ENCODE measurements at places on chromosomes 2 and 18.

DNA sequence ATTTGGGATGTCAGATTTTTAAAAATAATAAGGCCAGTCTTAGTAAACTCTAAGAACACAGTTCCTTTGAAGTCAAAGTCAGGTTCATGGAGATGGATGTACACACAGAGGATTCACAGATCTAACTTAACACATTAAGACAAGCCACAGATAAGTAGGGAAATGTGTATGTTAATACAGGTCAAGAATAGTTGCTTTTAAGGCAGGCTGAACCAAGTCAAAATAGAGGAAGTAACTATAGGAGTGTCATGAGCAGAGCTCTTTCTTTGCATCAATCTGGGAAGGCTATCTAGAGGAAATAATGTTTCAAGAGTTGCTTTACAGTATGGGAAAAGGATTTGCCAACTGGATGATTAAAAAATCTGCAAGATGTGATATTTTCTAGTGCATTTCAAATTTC is 128.0 kb upstream of the FBXO11 start:
- no peak for DNase-seq

DNA sequence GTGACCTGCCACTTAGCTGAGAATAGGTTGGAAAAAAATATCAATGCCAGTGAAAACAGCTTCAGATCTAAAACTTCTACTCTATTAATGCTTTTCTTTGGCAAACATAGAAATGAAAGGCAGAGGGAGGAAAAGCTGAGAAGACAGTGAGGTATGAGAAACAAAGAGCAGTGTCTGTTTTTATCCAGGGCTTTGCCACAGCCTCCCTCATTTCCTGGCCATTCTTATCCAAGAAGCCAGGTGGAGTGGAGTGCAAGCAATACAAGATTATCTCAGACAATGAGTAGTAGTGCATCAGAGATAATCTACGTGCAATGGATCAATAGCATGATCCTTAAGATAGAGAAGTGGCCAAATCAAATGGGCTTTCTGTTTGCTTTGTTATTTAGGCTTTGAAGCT is 808.7 kb upstream of the PIK3C3 start:
- no peak for DNase-seq

GRCh38 chr2:7196883-7197282 is 279.7 kb downstream of the RNF144A start:
- no peak for DNase-seq

DNA sequence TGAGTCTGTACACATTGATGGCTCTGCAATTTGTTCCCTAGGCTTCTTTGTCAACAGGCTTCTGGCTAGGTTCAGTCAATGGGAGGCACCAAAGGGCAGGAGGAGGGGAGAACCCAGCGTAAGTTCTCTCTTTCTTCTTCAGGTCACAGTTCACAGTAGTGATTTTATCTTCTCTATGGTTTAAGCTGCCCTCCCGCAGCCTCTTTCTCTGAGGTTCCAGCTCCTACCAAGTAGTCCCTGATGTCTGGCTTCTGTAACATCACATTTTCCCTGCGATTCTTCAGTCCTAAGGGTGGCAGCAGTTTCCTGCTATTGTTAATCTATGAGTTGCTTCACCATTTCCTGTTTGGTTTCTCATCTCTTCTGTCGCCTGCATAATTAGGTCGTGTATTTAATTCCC is 107.4 kb downstream of the CPO start:
- DNase-seq: peak; percentile 3

- no peak for DNase-seq
Observed at GRCh38 chr2:151943461-151943860, 115.2 kb upstream of the ARL5A start.

- no peak for DNase-seq
Observed at GRCh38 chr2:120722568-120723421, 12.9 kb upstream of the GLI2 start.

DNA sequence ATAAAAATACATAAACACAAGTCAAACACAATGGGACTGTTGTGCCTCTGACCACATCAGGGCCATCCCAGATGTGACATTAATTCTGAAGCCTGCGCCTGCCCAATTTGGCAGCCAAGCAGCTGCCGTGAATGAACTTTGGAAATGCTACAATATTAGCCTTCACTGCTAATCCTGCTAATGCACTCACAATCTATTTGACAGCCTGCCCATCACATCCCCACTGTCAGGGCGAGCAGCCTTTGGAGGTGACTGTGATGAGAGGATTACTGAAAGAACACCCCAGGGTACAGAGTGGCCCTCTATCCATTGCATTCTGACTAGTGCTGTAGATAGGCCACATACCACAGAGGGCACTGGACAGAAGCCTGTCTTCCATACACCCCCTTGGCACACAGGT is 21.6 kb downstream of the OSR1 start:
- DNase-seq: no peak

GRCh38 chr2:8312221-8312620 is 369.6 kb upstream of the ID2 start:
- no peak for DNase-seq

- DNase-seq: no peak
Observed at GRCh38 chr18:7017013-7017412, 100.6 kb downstream of the LAMA1 start.

DNA sequence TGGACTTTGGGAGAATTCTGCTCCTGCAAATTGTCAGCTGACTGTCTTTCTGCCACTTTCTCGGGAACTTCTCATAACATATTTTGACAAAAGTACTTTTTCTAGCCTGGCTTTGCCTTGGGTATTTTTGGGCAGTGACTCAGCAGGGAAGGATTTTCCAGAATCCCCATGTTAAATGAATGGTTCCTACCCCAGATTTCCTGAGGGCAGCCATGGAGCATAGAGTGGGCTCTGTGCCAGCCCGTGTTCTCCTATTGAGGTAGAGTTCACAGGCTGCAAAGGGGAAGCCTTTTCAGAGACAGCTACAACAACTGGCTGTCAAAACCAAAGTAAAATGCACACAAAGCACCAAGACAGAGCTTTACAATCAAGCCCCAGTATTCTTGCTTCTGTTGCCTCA is 59.8 kb downstream of the BMP10 start:
- no peak for DNase-seq

DNA sequence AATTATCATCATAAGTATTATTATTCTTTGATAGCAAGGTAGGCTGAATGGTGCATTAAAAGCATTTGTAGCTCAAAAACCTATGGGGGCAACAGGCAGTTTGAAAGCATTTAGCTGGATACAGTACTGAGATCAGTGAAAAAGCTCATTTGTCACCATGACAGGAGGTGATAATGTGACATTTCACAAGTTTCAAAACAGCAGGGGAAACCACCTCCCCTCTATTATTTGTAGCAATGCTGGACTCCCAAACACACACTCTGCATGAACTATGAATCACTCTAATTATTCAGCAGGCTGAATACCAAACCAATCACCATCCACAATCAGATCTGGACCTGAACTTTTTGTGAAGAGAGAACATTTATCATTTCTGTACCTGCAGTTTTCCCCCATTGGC is 63.4 kb downstream of the MYO5B start:
- DNase-seq: no peak

DNA sequence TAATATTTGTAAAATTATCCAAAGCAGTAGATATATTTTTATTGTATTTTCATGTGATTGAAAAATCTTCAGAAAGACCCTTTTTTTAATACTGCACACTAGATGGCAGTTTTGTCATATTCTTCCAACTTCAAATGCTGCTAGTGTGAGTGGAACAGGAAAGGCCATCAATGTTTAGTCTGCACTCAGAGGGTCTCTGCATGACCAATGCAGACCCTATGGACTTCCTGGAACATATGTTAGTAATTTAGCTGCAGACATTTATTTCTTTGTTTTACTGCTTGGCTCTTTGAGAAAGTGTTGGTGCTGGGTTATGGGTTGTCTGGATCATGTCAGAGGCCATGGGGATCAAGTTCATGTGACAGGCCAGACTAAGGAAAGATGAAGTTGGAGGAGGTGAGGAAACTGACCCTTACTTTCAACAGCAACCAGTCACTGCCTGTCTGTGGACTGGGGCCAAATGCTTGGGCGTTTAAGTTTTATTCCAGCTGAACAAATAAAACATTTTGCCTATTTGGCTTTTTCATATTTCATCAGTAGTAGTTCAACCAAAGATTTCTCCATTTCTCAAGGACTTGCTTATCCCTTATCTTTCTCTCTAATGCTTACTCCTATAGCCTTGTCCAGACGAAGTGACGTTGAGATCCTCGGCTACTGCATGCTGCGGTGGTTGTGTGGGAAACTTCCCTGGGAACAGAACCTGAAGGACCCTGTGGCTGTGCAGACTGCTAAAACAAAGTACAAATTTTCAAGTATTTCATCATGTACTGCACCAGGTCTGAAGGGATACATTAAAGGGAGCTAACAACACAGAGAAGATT is 84.8 kb downstream of the VRK2 start:
- no peak for DNase-seq

DNA sequence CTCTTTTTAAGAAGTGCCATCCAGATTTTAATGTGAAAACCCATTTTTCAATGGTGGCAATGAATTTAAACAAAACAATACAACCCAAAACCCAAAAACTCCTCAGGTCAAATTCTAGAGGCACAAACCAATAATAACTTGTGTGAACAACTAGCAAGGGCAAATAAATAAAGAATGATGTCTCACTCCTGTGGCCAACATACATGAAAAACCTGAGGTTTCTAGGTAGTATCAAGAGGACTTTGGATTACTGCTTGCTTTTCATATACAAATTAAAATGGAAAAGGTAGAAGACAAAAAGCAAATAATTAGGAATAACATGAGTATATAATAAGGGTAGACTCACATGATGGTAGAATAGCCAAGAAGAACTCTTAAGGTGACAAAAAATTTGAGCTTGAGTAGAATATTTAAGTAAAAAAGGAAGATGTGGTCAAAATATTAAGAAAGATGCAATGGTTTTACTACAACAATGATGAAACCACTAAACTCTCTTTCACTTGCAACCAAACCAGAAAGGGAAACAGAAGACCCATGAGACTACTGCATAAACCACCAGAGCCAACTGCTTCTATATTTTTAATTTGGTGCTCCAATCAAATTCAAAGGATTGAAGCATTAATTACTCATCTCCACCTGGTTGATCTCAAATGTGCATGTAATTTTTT is 53.5 kb downstream of the DARS1 start:
- no peak for DNase-seq

- DNase-seq: no peak
Observed at GRCh38 chr18:652131-652530, 5.3 kb upstream of the TYMS start.

- no peak for DNase-seq
Observed at GRCh38 chr18:35619941-35620340, 38.4 kb downstream of the GALNT1 start.

DNA sequence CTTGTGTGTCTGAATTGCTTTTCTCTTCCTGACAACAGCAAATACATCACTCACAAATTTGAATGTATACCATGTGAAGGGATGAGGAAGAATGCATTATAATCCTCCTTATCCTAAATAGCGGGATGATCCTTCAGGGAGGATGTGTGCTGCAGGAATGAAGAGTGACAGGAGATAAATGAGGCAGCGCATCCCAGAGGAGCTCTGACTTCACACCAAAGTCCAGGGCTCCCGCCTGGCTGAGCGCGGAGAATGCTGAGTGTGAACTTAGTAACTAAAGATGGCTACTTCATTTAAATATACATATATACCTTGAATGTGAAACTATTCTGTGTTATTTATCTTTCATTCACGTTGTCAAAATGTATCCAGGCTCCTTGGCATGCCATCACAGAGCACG is 145.2 kb upstream of the TPO start:
- DNase-seq: no peak

DNA sequence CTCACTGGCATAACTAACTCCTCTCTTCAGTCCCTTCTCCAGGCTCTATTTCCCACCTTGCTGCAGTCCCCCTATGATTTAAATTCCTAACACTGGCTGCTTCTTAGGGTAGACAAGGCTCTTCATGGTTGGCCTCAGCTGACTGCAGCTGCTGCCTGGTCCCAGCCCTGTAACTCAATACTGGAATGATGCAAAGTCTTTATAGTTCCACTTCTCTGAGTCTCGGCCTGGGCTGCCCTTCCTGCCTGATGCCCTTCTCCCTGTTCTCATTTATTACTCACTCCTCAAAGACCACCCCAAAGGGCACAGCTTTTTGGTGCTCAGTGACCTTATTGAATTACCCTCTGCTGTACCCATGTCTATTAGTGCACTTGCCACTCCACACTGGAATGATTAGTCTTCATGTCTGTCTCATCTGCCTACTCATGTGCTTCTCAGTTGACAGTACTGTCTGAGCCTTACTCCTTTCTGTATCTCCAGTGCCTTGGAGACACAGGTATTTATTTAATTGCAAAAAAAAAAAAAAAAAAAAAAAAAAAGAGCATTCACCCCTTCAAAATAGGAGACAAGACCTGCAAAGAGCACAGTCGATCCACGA is 199.4 kb upstream of the REV1 start:
- DNase-seq: no peak

DNA sequence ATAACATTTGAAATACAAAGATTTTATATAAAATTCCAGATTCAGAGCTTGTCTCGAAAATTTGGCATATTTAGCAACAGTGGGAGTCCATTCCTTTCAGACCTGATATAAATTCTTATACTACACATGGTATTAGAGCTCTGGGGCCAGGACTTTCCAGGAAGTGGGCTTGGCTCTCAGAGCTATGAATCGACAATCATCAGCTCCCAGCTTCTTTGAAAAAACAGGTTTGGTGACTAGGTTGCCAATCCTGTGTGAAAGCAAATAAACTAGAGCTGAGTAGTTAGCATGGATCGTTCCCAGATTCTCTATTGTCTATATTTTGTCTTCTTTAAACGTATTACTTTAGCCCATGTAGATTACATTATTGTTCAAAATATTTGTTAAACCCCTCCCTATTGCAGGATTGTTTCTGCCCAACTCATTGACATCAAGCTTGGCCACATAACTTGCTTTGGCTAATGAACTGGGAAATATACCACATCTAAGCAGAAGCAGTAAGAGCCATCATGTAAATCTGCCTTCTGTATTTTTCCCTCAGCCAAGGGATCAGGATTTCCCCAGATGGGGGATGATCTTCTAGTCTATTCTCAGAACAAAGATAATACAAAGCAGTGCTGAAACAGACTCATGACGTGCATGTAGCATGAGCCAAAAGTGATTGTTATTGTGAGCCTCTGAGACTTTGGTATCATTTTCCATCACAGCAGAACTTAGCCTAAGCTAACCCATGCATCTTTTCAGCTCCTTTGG is 105.4 kb downstream of the KCNH7 start:
- DNase-seq: no peak

- no peak for DNase-seq
Observed at GRCh38 chr2:112031473-112032223, 23.4 kb upstream of the TMEM87B start.

DNA sequence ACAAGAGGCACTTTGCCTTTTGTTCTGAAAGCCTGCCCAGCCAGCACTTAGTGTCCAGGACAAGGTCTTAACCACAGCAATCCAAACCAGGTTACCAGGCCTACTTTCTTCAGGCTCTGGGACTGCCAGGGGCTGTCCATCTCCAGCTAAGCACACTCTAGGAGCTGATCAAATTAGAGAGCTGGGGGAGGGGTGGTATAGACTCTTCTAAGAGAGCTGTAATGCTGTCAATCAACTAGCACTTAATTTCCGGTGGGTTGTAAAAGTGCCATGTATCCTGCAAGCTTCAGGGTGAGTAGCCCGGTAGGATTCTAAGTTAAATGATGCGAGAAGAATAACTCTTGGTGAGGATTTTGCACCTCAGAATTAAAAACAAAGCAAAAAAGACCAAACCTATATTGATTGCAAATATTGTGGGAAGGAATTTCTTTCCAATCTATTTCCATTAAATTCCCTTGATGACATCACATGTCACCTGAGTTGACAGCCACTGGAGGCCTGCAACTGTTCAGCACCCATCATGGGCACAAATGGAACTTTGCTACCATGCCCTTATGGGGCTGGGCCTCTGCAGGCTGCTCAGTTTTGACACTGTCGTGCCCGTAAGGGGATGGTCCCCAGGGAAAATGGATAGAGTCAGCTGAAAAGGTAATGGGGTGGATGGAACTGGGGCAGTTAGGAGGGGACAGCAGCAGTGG is 8.7 kb upstream of the COX7A2L start:
- no peak for DNase-seq

Data from stimulated activated CD4-positive, alpha-beta T cell treated with anti-CD3 and anti-CD28 coated beads, TNF-alpha, amount 100 ng/mL, for 4 hours (primary cell).